ENCODE measurements at places on chromosomes 12 and 14.
A peak's percentile ranks its signal among the peaks of the same experiment; 100 is the strongest.

DNA sequence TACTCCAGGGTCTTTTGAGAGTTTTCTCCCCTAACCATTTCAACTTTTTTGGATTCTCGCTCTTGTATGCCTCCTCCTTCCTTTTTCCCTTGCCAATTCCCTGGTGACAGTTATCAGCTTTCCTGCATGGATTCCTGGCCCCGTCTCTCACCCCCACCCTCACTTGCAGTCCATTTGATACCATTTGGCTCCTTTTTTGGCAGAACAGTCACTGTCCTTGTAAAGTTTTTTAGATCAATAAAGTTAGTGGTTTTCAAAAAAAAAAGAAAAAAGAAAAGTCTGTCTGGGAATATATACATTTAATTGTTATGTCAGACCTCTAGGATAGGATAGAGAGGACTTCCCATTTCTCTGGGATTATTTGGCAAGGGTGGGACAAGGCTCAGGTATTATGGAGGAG, 42.1 kb downstream of the ACTN1 start:
- no peak for DNase-seq

- no peak for DNase-seq
These were observed 21.1 kb downstream of the ZFHX2 start for GRCh38 chr14:23530375-23531055.

GRCh38 chr12:21940549-21941505, at the start of gene ABCC9:
Gene ABCC9 (minus strand): TSS chr12:21941426. CDS start chr12:21936674, 4,752 bp downstream.
- peak; percentile 9 for DNase-seq

- DNase-seq = no peak
These were observed 1.7 kb downstream of the HOXC12 start for GRCh38 chr12:53956251-53956887.

DNA sequence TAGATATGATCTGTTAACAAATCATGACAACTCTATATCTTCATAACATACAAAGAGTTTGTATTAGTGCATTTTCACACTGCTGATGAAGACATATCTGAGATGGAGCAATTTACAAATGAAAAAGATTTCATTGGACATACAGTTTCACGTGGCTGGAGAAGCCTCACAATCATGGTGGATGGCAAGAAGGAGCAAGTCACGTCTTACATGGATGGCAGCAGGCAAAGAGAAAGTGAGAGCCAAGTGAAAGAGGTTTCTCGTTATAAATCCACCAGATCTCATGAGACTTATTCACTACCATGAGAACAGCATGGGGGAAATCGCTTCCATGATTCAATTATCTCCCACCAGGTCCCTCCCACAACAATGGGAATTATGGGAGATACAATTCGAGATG, 157.6 kb downstream of the DUSP6 start:
- no peak for DNase-seq

- DNase-seq = no peak
These were observed 143.2 kb downstream of the SYNE2 start for GRCh38 chr14:63996016-63996415.

DNA sequence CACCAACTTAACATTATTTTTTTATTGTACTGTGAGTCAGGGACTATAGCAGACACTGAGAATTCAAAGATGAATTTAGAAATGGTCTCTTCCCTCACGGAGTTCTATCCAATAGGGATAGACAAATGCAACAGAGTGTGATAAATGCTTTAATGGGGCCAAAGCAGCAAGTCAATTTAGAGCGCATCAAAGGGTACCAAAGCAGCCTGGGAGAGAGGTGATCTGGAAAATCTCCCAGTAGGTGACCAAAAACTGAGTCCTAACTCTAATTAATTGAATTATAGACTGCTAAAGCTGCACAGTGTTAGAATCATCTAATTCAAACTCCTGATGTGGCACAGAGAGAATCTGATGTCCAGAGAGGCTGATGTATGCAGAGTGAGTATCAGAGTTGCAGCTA, 2.6 kb downstream of the LIN7A start:
- DNase-seq = no peak

- DNase-seq = no peak
These were observed 80.9 kb downstream of the ACACB start for GRCh38 chr12:109197327-109197726.

GRCh38 chr12:49633703-49634345, 10.5 kb downstream of the PRPF40B start:
- DNase-seq = no peak

GRCh38 chr14:37566811-37567371, 28.2 kb downstream of the FOXA1 start:
- DNase-seq = no peak

GRCh38 chr12:23098517-23098916, 473.5 kb downstream of the ETNK1 start:
- DNase-seq = no peak

GRCh38 chr12:57195186-57195585, 21.4 kb upstream of the NXPH4 start:
- DNase-seq = no peak

GRCh38 chr12:31303466-31303865, 22.5 kb downstream of the SINHCAF start:
- DNase-seq = no peak

GRCh38 chr14:95397325-95397724, 77.6 kb upstream of the CLMN start:
- DNase-seq = no peak

DNA sequence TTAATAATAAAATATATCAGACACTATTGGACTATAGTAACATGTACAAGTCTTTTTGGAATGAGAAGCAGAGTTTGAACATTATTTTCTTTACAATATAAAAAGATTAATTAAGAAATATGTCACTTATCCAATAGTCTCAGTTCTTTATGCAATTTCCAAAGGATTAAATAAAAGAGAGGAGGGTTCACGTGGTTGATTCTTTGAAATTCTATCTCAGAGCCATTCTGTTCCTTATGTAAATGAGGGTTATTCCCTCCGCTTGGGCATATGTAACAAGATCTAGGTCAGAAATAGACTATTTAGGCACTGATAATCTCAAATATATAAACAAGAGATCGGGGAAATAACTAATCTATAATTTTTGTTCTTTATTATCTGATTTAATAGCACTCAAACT, 2.1 kb upstream of the TUBA1A start:
- DNase-seq = no peak

- no peak for DNase-seq
These were observed 40.0 kb upstream of the ST8SIA1 start for GRCh38 chr12:22374508-22374907.

DNA sequence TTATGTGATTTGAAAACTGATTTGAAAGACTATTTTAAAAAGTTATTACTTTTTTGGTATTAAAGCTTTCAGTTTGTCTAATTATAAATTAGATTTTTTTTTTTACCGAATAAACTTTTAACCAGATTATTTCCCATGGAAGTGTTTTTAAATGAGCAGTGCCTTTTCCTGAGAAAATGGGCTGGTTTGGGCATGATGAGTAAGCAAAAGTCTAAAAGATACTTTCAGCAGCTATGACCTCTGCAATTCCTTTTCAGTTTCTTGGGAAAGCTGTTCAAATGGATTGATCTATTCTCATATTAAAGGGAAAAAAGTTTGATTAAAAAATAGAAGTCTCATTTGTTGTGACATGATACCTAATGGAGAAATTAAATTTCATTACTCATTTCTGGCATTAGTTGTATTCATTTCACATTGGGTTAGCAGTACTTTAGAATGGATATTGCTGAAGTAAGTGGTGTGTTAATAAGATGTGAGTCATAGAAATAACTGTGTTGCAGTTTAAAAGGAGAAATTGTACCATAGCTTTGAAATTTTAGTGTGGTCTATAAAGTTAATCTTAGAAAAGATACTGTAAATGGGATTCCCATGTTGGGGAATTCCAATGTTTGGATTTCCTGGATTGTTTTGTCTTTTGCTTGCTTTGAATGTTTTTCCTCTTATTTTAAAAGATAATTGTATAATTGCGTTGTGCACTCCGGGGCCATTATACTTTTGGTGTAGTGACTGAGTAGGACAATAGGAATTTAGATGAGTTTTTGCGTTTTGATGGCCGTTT, 21.0 kb downstream of the KTN1 start:
- DNase-seq = no peak

DNA sequence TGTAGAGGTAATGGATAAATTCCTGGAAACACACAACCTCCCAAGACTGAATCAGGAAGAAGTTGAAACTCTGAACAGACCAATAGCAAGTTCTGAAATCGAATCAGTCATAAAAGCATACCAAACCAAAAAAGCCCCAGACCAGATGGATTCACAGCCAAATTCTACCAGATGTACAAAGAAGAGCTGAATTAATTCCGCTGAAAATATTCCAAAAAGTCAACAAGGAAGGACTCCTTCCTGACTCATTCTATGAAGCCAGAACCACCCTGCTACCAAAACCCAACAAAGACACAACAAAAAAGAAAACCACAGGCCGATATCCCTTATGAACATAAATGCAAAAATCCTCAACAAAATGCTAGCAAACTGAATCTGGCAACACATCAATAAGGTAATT, 81.5 kb downstream of the SLC38A4 start:
- no peak for DNase-seq

- no peak for DNase-seq
These were observed 396.1 kb downstream of the NAV3 start for GRCh38 chr12:78226763-78227162.

GRCh38 chr12:2687726-2688125, 107.0 kb upstream of the FKBP4 start:
- DNase-seq = no peak

DNA sequence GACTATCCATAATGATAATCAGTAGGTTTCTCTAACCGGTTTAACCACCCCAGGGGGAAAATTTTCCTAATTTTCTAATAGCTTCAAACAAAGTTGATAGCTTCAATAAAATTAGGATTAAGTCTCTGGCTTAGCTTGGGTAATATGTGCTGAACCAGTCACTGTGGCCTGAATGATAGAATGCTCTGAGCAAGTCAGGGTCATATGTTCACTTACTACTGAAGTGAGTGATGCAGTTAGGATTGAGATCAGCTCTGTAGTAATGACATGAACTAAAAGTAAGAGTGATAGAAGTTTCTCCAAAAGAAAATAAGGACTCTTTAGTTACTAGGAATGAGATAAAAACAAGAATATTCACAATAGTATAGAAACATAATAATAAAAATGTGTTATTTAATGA, 32.6 kb downstream of the ETNK1 start:
- no peak for DNase-seq

GRCh38 chr14:76833011-76833410, 6.8 kb downstream of the LRRC74A start:
- no peak for DNase-seq

- DNase-seq = no peak
These were observed 11.5 kb downstream of the XRCC3 start for GRCh38 chr14:103703433-103704385.

GRCh38 chr14:91749868-91750267, 18.0 kb upstream of the CATSPERB start:
- no peak for DNase-seq

DNA sequence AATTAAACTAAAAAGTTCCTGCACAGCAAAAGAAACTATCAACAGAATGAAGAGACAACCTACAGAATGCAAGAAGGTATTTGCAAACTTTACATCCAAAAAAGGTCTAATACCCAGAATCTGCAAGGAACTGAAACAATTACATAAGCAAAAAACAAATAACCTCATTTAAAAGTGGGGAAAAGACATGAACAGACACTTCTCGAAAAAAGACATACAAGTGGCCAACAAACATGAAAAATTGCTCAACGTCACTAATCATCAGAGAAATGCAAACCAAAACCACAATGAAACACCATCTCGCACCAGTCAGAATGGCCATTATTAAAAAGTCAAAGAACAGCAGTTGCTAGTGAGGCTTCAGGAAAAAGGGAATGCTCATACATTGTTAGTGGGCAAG, 15.2 kb downstream of the PDE6H start:
- no peak for DNase-seq

GRCh38 chr14:92670160-92670559, 78.3 kb downstream of the LGMN start:
- DNase-seq = no peak

- no peak for DNase-seq
These were observed 183.7 kb downstream of the TMTC3 start for GRCh38 chr12:88325816-88326189.

GRCh38 chr12:78519422-78519821, 345.2 kb upstream of the SYT1 start:
- DNase-seq = no peak

DNA sequence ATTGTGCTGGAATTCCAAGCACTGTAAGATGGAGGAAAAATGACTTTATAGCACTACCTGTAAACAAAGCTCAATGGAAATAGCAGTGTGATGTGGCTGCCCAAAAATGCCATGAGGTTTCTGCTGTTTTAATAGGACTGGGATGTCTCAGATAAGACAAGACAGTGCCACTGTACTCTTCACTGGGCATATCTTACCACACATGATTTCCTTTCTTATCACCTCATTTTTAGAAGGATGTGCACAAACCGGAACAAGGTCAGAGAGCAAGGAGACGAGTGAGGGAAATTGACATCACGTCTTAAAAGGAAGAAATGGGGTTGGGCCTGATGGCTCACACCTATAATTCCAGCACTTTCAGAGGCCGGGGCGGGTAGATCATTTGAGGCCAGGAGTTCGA, 38.4 kb upstream of the FGD4 start:
- DNase-seq = no peak

GRCh38 chr12:2756756-2757155, 38.0 kb upstream of the FKBP4 start:
- DNase-seq = no peak

GRCh38 chr14:74663884-74664283, 49.0 kb downstream of the AREL1 start:
- DNase-seq = no peak

DNA sequence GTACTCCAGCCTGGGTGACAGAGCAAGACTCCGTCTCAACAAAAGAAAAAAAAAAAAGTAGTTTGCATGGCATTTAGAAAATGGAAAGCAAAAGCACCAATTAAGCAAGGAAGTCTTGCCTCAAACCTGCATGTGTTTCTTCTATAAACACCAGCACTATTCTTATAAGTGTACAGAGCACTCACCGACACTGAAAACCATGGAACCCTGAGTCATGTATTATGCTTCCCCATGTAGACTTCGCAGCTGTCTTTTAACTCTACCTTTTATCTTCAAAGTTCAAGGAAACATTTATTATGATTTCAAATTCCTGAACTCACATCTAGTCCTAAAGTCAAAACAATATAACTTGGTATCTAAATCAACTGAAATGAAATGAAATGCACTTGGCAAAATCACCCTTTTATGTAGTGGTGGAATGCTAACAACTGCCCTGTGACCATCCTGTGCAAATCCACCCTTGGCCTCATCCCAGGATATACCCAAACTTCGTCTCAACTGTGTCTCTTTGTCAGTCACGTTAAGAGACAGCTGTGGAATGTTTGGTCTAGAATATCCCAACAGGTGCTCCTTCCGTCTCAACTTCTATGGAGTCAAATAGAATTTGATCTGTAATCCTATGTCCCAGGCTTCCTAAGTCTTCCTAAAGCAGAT, 4.8 kb downstream of the BCAT1 start:
- no peak for DNase-seq

DNA sequence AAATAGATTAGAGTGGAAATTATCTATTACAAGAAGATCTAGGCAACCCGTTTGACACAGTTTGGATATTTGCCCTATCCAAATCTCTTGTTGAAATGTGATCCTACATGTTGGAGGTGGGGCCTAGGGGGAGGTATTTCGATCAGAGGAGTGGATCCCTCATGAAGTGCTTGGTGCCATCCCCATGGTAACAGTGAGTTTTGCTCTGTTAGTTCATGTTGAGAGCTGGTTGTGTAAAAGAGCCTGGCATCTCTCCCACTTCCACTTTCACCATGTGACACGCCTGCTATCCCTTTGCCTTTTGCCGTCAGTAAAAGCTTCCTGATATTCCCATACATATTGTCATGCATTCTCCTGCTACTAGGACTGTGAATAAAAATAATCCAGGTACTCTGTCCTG, 66.4 kb upstream of the FLRT2 start:
- no peak for DNase-seq

- no peak for DNase-seq
These were observed 62.7 kb downstream of the GALNT4 start for GRCh38 chr12:89461649-89462612.
